Vagina (tissue), 2 donors: ENCODE measurements at places on chromosomes 6 and 20.

DNA sequence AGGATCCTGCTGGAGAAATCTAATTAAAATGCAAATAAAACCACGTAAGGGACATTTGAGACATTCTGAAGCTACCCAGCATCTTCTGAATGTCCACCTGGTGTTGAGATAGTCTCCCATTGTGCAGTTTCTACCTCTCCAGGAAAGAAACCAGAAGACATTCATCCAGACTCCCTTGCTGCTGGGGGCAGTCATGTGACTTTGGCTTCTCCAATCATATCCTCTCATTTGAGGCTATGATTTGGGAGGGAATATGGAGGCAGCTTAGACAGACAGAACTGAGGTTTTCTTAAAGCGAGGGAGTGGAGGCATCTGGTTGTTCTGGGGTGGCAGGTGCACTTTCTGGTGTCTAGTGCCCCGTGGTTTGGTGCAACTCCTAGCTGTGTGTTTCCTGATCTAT lies 315.2 kb upstream of the SULF2 start:
- DNase-seq = no peak

DNA sequence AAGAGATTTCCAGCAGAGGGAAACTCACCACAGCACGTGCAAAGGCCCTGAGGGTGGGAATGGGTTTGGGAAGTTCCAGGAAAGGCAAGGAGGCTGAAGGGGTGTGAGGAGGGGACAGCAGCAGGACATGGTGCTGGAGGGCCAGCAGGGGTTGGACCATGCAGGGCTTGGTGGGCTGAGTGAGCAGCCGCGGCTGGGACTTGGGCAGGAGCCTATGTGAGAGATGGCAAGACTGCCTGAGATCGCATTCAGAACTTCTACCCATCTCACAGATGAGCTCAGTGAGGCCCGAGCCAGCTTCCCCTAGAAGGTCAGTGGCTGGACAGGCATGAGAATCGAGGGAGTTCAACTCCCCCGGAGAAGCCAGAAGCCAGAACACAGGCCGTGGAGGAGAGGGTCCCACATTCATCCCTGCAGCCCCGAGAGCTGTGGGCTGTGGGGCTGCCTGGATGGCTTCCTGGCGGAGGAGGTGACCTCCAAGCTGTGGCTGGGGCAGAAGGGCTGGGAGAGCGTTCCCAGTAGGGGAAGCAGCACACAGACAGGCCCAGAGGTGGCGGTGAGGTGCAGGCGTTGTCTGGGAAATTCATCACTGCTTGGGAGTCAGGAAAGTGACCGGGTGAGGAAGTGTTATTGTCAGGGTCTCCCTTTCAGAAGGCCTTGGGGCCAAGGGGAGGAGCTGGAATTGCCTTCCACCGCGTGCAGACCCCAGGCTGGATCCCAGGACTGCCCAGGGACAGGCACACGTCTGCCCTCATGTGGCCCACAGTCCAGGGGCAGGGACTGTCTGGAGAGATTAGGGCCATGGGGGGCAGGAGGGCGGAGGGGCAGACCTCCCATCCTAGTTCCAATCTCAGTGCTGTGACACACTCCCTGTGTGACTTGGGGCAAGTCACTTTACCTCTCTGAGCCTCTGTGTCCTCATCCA lies 103.8 kb downstream of the CEBPB start:
- DNase-seq = no peak

DNA sequence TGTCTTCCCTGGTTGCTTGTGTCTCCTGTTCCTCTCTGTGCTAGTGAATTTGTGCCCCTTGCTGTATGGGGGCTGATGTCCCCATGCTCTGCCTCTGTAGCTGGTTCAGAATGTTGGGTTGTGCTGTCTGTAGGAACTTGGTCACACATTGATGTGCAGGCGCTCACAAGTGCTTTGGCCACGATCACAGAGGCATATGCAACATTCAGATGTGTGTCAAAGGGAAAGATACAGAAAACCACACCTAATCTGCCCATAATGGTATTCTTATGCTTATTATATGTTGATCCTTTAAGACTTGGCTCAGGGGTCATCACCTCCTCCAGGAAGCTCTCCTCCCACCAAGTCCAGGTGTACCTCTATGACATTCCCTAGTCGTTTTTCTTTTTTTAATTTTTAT lies 17.1 kb upstream of the DHX35 start:
- no peak for DNase-seq

GRCh38 chr20:3560578-3560977 lies 89.8 kb downstream of the ATRN start:
- DNase-seq = no peak

DNA sequence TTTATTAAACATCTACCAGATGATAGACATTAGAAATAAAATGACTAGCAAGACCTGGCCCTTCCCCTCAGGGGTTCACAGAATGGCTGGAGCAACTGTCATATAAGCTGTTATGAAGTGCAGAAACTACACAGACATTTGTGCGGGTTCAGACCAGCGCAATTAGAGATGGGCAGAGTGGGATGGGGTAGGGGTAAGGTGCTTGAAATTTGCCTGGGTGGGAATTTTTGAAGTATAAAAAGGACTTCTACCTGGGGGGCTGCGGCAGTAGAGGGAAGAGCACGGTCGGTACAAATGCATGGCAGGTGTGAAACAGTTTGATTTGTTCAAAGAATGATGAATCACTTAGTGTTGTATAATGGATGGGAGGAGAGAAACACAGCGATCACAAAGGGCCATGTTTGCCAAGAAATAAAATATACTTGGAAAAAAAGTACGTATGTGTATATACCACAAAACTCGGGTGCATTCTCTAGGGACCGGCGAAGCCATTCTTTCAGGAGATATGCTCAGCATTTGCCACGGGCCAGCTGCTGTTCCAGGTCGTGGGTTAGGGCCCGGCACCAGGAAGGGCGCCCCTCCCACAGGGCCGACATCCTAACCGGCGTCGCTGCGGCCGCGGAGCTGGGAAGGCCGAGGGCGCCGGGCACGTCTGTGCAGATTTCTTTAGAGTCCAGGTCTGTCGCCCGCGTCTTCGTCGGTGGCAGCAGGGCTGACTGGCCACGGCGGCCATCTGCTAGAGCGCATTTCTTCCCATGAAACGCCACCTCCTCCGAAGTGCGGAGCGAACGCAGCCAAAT lies 809 bp upstream of the NOL7 start:
- no peak for DNase-seq

DNA sequence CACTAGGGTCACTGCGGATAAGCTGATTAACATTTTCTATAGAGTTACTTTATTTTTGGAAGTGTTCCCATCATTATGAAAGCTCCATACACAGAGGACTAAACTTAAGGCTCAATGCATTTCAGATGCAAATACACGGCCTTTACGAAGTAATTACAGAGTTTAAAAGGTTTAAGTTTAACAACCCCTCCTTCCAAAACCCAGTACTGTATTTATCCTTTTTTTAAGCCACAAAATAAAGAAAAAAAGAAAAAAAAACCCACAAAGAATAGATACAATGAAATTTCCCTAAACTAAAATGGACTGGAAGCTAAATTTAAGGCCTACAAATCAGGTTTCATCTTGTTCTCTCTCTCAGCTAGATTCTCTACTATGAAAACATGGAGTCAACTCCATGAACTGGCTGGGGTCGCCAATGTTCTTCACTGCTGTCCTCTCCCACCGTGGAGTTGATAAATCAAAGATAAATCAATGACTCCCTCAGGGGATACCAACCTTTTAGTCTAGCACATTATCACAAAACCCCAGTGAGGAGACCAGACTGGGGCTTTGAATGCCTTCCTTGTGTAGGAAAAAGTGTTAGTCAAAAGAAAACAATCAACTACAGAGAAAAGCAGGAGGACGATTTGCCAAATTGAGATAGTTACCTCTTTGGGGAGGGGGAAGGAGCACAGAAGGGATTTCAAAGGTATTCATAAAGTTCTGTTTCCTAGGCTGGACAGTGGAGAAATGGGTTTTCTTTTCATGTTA lies 52.5 kb downstream of the TNFRSF21 start:
- no peak for DNase-seq

DNA sequence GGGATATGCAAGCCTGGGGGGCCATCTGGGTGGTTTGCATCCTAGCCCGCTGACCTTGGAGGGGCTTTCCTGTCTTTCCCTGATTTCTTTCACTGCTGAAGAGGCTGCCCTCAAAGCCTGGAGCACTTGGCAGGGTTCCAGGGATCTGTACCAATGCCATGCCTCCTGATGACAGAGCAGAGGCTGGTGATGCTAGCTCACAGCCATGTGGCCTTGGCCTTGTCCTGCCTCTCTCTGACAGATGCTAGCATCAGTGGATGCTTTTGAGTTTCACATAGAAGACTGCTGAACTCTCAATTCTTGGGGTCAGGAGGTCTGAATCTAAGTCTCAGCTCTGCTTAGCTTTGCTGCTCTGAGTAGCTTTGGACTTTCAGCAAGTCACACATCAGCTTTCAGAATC lies 21.9 kb upstream of the RREB1 start:
- DNase-seq = no peak

DNA sequence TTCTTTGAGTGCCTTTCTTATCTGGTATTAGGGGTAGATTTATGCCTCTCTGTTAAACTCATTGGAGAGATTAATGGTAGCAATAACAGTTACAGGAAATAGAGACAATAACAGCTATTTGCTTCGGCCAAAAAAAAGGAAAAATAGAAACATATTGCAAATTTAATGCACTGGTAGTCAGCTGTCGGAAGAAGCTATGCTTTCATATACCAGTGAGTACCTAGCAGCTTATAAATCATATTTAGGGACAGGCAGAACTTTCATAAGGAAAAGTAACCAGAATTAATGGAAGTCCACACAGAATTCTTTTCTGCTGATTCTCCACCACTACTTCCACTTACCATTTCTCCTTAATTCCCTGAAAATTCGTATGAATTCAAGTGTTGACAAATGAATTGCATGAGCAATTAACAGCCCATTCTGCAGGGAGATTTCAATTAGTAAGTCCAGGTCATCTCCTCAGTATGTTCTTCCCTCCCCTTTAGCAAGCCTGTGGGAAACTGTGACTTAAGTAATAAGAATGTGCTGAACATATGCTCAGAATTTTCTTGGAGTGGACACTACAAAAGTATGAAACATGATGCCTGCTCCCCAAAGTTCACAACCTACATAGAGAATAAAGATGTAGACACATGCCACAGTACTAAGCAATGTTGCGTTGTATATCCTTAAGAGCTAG lies 196.7 kb upstream of the KCNQ5 start:
- DNase-seq = no peak

GRCh38 chr6:134074151-134075055 lies 22.0 kb upstream of the SLC2A12 start:
- DNase-seq = peak; percentile 60

GRCh38 chr6:12249541-12250382 lies 40.4 kb upstream of the EDN1 start:
- DNase-seq = no peak
